ENCODE measurements at places on chromosomes 5 and 9.
A peak's percentile ranks its signal among the peaks of the same experiment; 100 is the strongest.

DNA sequence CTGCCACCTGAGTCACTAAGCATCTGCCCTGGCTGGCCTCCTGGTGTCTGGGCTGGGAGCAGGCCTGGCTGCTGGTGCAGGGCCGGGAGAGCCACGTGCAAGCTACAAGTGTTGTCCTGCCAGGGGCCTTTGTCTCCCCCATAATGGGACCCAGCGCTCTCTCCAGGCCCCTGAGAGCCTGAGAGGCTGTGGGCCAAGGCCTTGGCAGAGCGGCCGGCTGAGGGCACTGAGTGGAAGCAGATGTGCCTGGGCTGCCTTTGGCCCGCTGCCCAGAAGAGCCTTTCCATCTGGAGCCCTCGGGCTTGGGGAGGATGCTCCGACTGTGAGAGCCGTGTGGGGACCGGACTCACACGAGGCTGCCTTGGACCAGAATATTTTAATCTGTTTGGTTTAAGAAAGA is 185.5 kb downstream of the RGS3 start:
- no peak for DNase-seq

DNA sequence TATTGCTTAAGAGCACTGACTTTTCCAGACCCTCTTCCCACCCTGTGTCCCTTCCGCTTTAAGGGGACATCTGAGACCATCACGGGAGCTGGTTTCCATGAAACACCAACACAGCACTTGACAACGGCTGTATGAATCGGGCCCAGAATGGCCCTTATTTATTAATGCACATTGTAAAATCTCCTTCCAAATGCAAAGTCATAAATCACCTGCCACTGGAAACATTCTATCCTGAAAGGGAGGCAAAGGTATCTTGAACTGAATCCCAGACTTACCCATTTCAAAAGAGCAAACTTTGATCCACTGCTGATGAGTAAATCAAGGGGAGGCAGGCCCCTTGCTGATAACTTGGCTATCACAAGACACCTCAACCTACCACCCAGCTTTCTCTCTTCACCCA is 37.4 kb downstream of the SHB start:
- no peak for DNase-seq

DNA sequence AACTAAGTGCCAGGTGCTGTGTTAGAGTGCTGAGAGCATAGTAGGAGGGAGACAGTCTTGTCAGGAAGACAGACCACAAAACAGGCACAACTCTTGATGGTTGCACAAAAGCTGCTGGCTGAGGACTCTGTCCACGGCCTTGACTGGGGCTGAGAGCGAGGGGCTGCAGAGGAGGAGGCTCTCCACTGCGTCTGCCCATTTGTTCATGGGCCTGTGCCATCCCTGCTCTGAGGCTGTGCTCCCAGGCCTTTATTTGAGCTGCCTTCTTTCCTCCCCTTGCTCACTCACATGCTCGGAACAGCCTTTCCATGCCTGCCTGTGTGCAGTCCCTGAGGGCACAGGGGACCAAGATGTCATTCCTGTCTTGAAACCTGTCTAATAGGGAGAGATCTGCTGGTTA is 147.8 kb downstream of the CACNA1B start:
- no peak for DNase-seq

GRCh38 chr5:163658702-163659567 is 153.5 kb downstream of the MAT2B start:
- no peak for DNase-seq

- no peak for DNase-seq
Observed at GRCh38 chr9:115006660-115007059, 76.3 kb upstream of the TNFSF8 start.

DNA sequence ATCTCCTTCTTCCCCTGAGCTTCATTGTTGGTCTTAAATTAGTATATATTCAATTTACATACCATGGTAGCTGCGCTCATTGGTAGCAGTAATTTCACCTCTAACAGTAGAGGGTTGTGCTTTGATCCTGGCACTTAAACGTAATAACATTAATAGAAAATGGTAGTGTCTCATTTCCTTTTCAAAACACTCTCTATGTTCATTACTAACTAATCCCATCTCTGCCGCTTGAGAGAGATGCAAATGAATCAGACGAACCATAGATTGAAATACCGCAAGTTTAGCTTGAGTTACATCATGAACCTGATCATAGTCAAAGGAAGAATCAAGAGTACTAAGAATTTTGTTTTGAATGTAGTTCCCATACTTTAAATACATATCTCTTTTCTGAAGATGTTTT is 2.2 kb downstream of the THBS4 start:
- DNase-seq: no peak

- DNase-seq: no peak
Observed at GRCh38 chr9:108400297-108400696, 455.5 kb downstream of the ACTL7B start.

DNA sequence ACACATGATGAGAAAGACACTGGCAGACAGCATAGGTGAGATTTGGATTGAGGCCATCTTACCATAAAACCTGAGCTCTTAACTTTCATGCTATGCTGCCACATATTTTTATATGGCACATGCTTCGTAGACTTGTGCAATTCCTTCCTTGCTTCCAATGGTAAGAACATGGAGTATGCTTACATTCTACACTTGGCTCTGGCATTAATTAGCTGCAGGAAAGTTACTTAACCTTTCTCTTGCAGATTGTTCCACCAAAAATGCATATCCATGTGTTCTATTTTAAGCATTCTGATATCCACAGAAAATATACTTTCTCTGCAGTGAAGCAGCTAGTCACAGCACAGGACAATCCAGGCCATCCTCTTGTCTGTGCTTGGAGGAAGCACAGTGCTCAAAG is 119.4 kb downstream of the MPDZ start:
- no peak for DNase-seq

GRCh38 chr5:149837680-149838269 is 106.8 kb downstream of the PDE6A start:
- DNase-seq: no peak

GRCh38 chr5:174462129-174462528 is 262.3 kb upstream of the MSX2 start:
- no peak for DNase-seq

GRCh38 chr9:6184749-6185645 is 30.6 kb upstream of the IL33 start:
- DNase-seq: no peak

- no peak for DNase-seq
Observed at GRCh38 chr5:3339798-3340115, 255.9 kb upstream of the IRX1 start.

GRCh38 chr5:178677429-178677828 is 50.6 kb upstream of the CLK4 start:
- DNase-seq: no peak

- DNase-seq: no peak
Observed at GRCh38 chr5:6483880-6484382, 35.3 kb downstream of the UBE2QL1 start.

GRCh38 chr9:137504432-137504777 is 45.3 kb upstream of the NSMF start:
- DNase-seq: no peak

- no peak for DNase-seq
Observed at GRCh38 chr5:137621306-137621705, 114.6 kb downstream of the KLHL3 start.

DNA sequence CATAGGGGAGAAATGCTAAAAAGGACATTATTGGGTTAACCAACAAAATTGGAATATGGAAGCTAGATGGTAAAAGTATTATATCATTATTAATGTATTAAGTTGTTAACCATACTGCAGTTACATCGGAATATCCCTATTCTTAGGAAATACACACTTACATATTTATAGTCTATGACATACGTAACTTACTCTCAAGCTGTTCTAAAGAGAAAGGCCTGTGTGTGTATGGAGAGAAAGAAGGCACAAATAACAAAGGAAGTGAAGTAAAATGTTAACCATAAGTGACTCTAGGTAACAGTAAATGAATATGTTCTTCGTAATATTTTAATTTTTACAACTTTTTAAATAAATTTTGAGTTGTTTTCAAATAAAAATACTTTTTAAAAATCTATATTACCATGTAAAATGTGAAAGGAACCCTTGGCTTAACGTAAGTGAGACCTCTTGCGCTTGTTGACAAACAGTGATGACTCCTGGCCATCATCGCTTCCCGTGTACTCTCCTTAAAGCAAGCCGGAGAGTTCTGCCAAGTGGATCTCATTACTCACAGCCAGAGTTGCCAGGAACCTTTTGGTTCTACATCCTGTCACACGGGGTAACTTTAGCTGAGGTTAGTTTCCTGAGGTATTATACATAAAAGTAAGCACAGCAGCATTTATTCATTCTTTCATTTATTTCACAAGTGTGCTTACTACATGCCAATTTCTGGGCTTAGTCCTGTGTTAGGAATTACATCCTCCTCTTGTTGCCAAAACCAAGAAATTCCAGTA is 165.4 kb downstream of the EPB41L4A start:
- no peak for DNase-seq

DNA sequence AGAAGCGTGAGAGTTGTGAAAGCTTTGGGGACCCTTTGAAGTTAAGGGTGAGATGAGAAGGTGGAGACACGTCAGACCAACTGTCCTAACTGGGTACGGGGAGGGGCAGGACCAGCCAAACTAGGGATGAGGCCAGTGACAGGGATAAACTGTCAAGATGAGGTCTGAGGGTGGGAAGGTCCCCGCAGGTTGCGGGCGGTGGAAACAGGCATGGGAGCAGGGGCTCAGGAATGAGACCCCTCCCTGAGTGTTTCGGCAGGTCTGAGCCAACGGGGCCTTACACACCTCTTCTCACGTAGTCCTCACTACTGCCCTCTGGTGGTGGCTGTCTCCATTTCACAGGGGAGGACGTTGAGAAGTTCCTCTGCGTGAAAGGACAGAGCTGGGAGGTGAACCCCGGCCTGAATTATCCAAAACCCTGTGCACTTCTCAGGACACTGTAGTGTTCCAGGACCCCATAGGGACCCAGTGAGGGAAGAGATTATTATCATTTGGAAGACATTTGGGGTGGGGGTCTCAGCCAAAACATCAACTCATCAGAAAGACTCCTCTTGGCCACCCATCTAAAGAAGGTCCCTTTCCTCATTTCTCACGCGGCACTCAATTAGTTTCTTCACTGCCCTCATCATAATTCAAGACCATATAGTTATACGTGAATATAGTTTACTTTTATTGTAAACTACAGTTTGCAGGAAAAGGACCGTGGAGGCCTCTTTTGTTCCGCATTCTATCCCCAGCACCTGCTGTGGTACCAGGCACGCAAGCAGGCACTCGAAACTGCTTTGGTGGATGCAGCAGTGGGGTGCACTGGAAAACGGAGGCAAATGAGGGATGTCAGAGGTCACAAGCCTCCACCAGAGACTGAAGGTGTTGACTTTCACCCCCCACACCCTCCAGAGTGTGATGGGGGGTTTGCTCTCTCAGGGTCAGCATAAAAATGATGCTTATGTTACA is 21.7 kb upstream of the NANS start:
- peak; percentile 94 for DNase-seq

- DNase-seq: no peak
Observed at GRCh38 chr5:166185185-166185584, 2106.3 kb upstream of the WWC1 start.

- no peak for DNase-seq
Observed at GRCh38 chr9:35690614-35691333, 1.0 kb upstream of the TPM2 start.

DNA sequence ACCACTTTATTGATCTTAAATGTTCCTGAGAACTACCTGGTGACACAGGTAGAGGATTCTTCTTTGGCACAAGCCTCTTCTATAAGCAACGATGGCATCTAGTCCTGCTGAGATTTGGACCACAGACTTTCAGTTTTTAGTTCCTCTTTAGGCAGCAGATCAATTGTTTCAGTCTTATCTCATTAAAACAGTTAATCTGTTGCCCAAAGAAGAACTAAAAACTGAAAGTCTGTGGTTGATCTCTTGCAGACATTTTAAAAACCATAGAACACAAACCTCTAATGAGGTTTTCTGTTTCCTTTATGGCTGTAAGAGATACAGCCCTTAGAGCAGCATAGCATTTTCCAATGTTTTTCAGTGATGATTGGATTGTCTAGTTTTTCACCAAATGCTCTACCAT is 480.9 kb downstream of the MTRR start:
- no peak for DNase-seq

DNA sequence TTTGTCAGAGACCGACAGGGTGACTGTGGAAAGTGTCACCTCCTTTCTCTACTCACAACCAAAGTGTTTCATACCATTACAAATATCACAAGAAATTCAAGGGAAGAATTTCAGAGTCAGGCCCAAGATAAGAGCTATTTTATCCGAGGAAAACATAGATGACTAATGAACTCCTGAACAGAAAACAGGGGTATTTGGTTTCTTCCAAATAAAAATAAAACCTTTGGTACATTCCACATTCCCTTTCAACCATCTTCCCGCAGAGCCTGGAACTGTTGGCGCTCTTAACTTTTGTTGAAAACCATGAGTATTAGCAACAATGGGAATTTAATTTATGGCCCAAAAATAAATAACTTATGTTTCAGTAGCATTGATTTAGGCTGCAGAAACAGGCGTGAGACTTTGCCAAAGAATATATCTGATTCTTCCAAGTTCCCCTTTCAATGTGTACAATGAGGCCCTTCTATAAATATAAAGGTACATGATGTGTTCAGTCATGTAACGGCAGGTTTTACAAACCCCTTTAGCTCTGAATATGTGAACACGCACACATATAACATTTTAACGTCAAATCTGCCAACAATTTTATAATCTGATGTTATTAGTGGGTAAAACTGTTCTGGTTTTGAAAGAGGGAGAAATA is 69.5 kb downstream of the RETREG1 start:
- DNase-seq: no peak

- no peak for DNase-seq
Observed at GRCh38 chr5:82405618-82406204, 127.6 kb upstream of the RPS23 start.

DNA sequence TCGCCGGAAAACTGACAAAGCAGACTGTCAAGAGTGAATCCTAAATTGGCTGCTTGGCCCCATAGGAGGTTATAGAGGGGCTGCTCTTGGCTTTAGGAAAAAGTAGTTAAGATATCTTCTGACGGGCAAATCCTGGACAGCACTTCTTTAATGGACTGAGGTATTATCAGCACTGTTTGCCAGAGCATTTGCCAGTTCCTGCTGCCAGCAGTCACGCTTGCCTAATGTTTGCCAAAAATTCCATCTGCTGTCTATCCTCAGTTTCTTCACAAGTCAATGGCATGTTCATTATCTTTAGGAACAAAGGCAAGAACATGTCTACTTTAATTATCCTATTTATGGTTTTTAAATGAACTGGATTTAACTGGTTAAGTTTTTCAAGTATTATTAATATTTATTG is 25.8 kb upstream of the SREK1 start:
- no peak for DNase-seq

DNA sequence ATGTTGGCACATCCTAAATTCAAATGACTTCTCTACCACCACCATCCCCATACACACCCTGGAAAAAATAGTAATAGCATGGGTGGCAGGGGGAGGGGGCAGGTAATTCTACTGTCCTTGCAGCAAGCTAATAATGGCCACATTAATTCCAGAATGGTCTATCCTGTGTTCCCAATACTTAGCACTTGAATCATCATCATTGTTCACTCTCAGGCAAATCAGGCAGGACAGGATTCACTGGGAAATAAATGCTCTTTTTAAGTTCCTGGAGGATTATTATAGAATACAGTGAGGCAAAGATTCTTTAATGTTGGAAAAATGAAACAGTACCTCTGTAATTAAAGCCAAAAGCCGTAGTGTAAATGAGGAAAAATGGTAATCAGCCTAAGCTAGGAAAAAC is 254.5 kb downstream of the ARRDC3 start:
- DNase-seq: no peak

- DNase-seq: no peak
Observed at GRCh38 chr9:84993105-84993504, 323.6 kb downstream of the NTRK2 start.
